ENCODE measurements at places on chromosomes 2 and 18.
A peak's percentile ranks its signal among the peaks of the same experiment; 100 is the strongest.

DNA sequence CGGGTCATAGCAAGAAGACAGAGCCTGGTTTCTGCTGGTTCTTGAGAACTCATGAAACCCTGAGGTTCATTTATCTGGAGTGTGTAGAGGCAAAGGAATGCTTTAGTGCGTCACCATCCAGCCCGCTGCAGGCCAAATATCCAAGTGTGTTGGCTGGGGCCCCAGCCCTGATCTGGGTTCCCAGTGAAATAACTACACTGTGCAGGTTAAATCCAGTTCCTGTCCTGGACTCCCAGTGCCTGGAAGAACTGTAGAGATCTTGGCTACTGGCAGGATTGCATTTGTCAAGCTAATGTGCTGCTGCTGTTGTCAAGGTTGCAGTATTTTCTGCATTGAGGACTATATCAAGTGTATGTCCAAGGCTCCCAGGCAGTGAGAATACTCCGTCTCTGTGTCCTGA lies 89.9 kb downstream of the MAPK4 start:
- no peak for DNase-seq

DNA sequence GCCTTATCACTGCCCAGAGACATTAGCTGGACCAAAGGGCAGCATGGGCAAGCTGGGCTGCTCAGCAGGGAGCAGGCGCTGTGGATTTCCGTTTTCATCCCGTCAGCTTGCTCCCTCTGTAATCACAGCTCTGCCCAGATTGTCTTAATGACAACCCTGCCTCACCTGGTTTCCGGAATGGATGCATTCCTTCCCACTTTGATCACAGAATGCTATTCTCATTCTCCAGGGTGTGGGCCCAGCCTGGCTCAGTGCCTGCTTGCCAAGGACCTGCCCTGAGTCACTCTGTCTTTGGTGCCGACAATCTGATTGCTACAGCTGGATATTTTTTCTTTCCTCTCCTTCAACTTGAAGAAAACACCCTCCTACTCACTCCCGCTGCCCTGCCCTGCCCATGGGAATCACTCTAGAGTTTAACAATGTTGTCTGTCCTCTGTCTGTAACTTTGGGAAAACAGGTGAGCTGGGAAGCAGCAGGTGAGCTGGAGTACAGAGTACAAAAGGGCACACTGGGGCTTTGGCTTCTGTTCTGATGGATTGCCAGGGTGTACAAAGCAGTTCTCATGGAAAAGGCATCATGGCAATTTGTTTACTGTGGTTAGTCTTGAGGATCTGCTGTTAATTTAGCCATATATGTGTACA lies 27.2 kb upstream of the FAM136A start:
- DNase-seq = no peak

- no peak for DNase-seq
Observed at GRCh38 chr2:199861132-199861774, 10.3 kb upstream of the FTCDNL1 start.

GRCh38 chr2:112692918-112693317 lies 27.9 kb upstream of the NT5DC4 start:
- DNase-seq = peak; percentile 49

DNA sequence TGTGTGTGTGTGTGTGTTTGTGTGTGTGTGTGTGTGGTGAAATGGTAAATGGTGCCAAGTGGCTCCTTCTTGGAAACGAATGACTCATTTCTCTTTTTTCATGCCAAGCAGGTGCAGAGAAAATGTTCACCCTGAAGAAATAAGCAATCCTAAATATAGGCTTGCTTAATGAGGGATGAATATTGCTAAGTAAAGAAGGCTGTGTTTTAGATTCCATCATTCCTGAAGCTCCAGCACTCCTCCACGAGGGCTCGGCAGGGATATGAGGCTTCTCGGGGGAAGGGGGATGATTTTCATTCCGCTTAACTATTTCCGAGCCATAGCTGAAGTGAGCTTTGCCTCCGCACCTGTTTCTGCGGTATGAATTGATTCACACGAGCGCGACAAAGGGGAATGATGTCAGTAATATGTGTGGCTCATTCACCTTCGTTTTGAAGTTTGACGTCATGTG lies 72.9 kb downstream of the TSN start:
- DNase-seq = no peak

DNA sequence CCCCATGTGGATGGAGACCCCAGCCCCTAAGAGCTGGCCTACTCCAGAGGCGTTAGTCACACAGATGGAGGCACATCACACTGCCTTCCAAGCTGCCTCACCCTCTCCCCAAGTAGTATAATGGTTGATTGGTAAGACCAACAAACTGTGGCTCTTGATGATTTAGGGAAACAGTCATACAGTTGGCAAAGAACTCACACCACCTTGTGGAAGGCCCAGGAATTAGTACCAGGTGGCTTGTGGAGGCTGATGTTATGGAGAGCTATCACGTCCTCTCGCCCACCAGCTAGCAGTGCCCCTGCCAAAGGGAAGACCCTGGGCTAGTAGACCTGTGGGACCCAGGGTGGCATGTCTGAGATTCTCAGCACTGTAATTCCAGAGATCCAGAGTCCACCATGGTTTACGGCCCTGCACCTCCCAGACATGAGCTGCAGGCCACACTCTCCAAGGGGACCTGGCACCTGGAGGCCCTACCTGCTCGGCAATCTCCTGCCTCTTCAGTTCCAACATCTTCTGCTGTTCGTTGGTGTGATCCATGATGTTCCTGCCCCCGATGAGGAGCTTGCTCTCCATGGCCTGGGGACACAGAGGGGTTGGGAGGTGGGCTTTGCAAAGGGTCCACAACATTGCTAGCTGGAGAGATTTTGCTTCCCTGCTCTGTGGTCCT lies 26.3 kb downstream of the KIF3C start:
- DNase-seq = no peak

DNA sequence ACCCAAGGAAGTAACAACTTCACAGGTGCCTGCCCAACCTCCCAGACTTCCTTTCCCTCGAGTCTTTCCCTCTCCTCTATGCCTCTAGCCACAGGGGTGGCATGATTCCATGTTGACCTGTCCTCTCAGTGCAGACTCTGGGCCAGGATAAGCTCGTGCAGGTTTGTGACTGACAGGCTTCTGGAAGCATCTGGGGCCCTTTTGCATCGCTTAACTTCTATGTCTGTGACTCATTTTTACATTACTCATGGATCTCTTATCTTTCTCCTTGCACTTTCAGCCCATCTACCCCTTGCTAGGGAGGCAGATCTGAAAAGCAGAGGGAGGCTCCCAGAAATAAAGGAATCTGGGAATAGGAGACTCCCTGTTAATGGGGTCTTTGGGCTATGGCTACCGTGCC lies 98.5 kb upstream of the RIOK3 start:
- DNase-seq = no peak

- no peak for DNase-seq
Observed at GRCh38 chr2:157572725-157573124, 55.9 kb downstream of the ACVR1C start.

DNA sequence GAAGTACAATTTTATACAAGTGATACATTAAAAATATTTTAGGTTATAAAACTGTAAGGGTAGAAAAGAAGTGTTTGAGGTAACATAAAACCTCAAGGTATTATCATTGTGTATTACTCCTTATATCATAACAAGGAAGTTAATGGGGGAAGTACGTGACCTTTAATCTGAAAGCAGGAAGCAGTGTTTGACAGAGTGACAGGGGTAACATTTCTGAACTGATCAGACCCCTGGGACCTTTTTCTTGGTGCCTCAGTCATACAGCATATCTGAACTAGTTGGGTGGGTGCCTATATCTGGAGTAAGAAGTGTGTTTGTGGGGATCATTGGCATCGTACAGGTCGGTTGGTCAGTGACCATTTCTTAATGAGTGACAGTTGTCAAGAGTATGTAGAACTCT lies 43.0 kb downstream of the MALT1 start:
- DNase-seq = no peak

- DNase-seq = no peak
Observed at GRCh38 chr2:98796775-98797544, 66.0 kb upstream of the MGAT4A start.

GRCh38 chr2:68737711-68738110 lies 3.1 kb downstream of the ARHGAP25 start:
- DNase-seq = peak; percentile 32

- no peak for DNase-seq
Observed at GRCh38 chr2:417006-417405, 129.1 kb upstream of the ALKAL2 start.

- no peak for DNase-seq
Observed at GRCh38 chr2:108243566-108243965, 3.8 kb downstream of the SULT1C3 start.

DNA sequence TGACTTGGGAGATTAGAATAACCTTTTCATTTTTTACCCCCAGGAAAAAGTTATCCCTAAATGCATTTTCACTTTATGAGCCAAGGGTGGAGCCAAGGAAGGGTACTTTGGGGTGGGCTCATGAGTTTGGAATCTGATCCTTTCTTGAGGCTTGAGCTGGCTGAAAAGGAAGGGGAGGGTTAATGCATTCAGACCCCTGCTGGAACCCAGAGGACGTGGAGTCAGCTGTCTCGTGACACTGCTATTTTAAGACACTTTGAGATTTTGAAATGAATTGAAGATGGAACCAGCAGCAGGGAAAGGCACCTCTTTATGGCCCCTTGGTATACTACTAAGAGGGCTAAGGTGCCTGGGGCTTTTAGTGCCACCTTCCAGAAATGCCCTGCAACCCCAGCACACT lies 90.4 kb downstream of the MARCHF4 start:
- no peak for DNase-seq

- DNase-seq = no peak
Observed at GRCh38 chr2:36710858-36711515, 14.5 kb downstream of the VIT start.

GRCh38 chr2:64857581-64858471 lies 131.4 kb upstream of the SLC1A4 start:
- no peak for DNase-seq

GRCh38 chr2:12918835-12919445 lies 202.2 kb downstream of the TRIB2 start:
- no peak for DNase-seq

DNA sequence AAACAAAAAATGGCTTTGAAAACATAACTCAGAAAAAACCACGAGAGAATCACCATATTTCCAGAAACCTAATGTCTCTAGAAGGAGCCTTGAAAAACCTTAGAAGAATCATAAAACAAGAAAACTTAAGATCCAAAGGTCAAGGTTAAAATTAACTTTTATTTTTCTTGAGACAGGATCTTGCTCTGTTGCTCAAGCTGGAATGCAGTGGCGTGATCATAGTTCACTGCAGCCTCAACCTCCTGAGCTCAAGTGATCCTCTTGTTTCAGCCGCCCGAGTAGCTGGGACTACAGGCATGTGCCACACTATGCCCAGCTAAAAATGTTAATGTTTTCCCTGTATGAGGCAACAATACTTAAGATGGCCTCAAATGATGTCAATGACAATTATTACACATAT lies 254.2 kb upstream of the SESTD1 start:
- DNase-seq = no peak

DNA sequence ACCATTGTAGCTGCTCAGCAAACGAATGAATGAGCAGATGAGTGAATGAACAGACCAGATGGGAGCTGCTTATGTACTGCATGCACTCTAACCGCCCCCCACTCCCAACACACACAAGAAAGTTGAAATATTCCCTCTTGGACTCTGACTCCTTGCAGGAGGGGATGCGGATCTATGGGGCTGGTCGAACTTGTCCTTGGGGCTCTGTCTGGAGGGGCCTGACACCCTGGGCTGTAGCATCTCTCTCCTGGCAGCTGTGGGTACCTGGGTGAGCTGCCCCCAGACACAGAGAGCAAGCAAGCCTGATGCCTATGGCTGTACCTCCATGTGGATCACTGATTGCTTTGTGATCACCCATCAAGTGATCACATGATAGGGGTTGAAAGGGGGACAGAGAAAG lies 192.4 kb upstream of the SMAD2 start:
- no peak for DNase-seq

- no peak for DNase-seq
Observed at GRCh38 chr2:23418461-23418911, 33.5 kb downstream of the KLHL29 start.

GRCh38 chr18:41695441-41695840 lies 259.6 kb upstream of the PIK3C3 start:
- no peak for DNase-seq

GRCh38 chr2:126911111-126911796 lies 12.6 kb downstream of the TEX51 start:
- no peak for DNase-seq

GRCh38 chr2:201880993-201881611 lies 74.8 kb downstream of the CDK15 start:
- DNase-seq = no peak

GRCh38 chr2:178420463-178420999 lies 30.4 kb downstream of the PRKRA start:
- DNase-seq = no peak

- no peak for DNase-seq
Observed at GRCh38 chr2:241925277-241925676, 55.7 kb downstream of the RTP5 start.

DNA sequence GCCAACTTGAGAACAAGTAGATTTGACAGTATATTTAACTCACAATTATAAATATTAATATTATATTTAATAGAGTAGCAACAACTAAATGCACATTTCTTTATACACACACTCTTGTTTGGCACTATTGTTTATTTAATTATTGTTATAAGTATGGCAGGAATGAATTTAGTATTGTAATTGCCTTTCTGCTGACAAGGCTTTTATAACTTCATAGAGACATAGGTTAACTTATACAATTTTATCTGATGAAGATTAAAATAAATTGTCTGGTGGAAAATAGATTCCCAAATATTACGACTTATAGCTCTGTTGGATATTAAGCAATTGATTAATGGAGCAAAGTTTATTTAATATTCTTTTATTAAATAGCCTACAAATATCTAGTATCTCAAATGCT lies 347.9 kb upstream of the CDH19 start:
- no peak for DNase-seq

DNA sequence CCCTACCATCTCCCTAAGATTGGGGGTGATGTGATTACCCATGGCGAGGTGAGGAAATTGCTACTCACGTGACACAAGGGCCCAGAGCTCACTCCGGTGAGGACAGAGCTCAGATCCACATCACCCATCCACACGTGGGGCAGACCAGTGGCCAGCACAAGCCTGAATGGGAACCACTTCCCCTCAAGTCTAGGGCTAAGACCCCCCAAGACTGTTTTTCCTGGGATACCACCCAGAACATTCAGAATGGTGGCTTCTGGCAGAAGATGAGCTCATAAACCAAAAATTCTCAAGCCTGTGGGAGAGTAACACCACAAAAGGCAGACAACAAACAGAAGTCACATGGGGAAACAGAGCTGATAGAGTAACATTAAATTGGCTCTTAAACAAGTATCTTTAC lies 321.4 kb downstream of the ALK start:
- no peak for DNase-seq

DNA sequence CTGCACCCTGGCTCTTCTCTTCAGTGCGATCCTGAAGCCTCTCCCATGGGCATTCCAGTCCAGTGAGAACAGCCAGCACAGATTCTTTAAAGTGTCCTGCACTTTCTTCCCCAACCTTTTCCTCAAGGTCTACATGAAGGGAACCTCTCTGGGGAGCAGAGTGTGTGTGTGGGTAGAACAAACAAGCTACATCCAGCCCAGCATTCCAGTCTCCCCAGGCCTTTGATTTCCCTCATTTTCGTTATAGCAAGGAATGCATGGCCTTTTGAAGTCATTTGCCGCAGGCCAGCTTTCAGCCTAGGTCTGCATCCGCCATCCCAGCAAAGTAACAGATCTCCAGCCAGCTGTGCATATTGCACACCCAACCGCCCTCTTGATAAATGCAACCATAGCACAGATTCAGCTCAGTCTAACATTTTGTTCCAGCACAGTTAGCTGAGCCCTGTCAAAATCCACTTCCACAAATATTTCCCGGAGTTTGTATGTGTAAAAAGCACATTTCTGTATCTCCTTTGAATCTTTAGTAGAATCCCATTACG lies 44.6 kb downstream of the CD8B2 start:
- no peak for DNase-seq
